ENCODE measurements at places on chromosomes 12 and 14.
A peak's percentile ranks its signal among the peaks of the same experiment; 100 is the strongest.

DNA sequence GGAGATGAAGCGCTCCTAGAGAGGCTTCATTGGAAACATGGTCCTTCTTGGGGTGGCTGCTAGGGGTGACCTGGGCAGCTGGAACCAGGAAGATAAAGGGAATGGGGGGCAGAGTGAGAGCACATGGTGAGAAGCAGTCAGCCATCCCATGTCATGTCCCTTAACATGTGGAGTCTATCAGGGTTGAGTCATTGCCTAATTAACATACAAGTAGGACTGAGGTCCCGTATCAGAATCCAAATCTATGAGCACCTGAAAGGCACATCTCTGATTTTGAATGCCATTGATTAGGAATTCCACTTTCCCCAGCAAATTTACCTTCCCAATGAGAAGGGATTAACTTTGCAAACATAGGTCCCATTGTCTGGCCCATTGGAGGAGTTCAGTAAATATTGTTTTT lies 20.3 kb upstream of the PPP1R1A start:
- H3K4me3 ChIP-seq = no peak overlapping the region
- no peak for DNase-seq
- H3K4me1 ChIP-seq = no peaks in the 10 kb centered on the region
- peaks cover 4% of the 10 kb centered on the region for H3K36me3 ChIP-seq
- H3K27ac ChIP-seq = no peak overlapping the region

DNA sequence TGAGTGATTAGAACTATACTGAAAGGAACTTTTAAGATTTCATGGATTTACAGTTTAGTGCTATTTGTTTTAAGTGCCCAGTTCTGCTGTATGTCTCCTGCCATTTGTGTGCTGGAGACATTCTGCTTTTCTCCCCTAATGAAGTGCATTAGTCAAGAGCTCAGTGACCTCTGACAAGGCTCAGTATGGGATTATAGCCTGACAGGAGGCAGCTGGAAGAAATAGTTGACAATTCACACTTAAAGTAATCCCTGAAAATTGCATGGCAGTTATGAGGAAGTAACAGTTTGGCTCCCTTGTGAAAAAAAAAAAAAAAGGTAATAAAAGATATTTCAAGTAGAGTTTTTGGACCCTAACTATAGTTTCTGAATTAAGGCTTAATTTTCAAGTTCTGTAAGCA lies 70.3 kb downstream of the ALX1 start:
- H3K36me3 ChIP-seq = no peaks in the 10 kb centered on the region
- H3K4me1 ChIP-seq = no peaks in the 10 kb centered on the region
- no peak for DNase-seq
- H3K4me3 ChIP-seq = no peak overlapping the region
- no peaks in the 10 kb centered on the region for H3K27me3 ChIP-seq

DNA sequence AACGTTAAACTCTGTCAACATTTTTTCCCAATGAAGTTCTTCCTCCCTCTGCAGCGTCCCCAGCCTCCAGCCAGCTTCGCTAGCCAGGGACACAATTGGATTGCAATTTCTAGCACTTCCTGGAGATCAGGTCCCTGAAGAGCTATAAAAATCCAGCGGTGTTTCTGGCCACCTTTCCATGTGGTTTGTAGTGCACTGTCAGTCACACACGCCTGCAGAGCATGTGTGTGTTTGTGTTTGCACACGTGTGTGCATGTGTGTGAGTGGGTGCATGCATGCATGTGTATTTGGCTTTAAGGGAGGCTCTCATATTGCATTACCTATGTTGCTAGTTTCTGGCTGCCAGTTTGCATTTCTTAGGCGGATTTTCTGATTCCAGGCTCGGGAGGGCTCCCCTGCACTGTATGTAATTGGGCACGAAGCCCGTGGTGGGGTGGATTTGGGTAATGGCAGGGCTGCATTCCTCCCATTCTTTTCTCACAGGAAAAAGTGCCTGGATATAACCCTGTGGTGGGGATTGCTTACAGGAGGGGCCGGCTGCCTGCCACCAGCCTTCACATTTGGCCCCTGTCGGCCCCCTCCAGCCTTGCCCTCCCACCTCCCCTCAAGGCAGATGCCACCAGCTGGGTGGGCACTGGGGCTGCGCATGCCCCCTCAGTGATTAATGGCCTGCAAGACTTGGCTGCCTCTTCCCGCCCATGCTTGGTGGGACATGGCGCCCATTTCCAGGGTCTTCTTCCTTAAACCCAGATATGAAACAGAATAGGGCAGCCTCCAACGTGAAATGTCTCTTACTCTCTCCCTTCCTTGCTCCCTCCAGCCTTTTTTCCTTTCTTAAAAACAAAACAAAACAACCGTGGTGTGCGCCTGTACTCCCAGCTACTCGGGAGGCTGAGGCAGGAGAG lies 74.0 kb downstream of the TSPAN9 start:
- H3K27me3 ChIP-seq = peaks cover 53% of the 10 kb centered on the region
- no peak overlapping the region for H3K4me3 ChIP-seq
- no peak for DNase-seq
- peaks cover 7% of the 10 kb centered on the region for H3K4me1 ChIP-seq

GRCh38 chr12:2877047-2877952 lies at the start of the genes FOXM1 and RHNO1:
FOXM1 (minus strand) TSS chr12:2877174; CDS start chr12:2874478, 2,696 bp downstream.
RHNO1 (plus strand) TSS chr12:2877223; CDS start chr12:2885367, 8,144 bp downstream.
- peaks cover 23% of the 10 kb centered on the region for H3K36me3 ChIP-seq
- H3K27ac ChIP-seq = peak within 1 kb of the TSS; percentile 99
- peak within 1 kb of the TSS; percentile 96 for H3K4me3 ChIP-seq
- H3K27me3 ChIP-seq = no peaks in the 10 kb centered on the region
- peak; percentile 84 for DNase-seq

DNA sequence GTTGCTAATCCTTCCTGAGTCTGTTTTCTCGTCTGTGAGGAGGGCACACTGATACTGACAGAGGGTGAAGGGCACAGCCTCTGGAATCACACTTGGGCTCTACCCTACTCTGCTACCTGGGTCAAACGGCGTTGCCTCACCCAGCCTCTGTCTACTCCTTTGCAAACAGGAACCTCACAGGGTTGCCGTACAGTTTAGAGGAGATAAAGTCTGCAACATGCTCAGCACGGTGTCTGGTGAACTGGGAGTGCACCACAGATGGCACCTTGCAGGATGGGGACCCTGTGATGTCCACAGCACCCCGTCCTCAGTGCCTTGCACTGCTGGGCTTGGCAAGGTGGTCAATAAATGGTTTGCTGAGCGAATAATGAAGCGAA lies 38.3 kb downstream of the TESC start:
- no peak overlapping the region for H3K4me3 ChIP-seq
- peak overlapping the region; percentile 41 for H3K27ac ChIP-seq
- H3K36me3 ChIP-seq = peaks cover 20% of the 10 kb centered on the region
- peaks cover 42% of the 10 kb centered on the region for H3K4me1 ChIP-seq

DNA sequence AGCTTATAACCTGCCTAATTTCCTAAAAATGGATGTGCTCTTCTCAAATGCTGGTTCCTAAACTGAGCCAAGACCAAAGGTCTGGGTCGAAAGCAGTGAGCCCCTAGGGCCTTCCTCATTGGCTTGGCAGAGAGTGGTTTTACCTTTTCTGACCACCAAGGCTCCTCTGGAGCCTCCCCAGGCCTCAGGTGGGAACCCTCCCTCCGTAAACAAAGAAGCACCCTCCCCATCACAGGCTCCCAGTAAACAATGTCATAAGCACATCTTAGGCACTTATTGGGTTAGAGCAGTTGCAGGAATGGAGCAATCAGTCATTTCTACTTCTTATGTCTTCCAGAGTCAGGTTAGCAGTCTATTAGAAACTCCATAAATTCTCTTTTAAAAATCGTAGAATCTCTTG lies 6.0 kb downstream of the CHPT1 start:
- DNase-seq = no peak
- H3K4me1 ChIP-seq = peaks cover 33% of the 10 kb centered on the region
- H3K4me3 ChIP-seq = no peak overlapping the region
- no peaks in the 10 kb centered on the region for H3K27me3 ChIP-seq

GRCh38 chr12:65649126-65649525 lies 175.2 kb upstream of the HMGA2 start:
- DNase-seq = no peak

DNA sequence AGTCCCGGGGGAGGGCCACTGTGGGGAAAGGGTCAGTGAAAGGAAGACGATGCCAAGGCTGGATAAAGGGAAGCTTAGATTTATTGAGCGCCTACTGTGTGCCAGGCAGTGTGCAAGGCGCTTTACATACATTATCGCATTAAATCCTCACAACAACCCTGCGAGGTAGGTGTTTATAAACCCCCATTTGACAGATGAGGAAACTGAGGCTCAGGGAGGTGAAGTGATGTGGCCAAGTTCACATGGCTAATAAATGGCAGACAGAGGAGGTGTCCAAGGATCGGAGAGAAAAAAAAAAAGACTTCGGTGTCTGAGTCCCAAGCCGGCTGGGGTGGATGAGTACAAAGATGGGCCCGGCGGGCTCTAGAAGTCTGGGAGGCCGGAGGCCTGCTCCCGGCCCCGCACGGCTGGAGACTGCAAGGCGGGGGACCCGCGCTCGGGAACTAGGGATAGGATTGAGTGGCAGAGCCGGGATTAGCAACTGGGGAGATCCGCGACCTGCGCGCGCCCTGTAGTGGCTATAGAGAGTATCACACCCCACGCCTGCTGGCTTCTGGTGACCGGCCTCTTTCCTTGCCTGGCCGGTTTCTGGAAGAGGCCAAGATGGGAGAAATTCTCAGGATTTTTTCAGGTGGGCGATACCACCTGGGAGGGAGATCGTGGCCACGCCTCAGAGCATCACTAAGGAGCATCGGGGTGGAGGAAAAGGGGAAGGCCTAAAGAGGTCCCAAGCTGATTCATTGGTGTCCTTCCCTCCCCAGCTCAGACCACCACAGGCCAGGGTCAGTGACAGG lies 3.9 kb downstream of the DDN start:
- peaks cover 25% of the 10 kb centered on the region for H3K27me3 ChIP-seq
- H3K36me3 ChIP-seq = peaks cover 13% of the 10 kb centered on the region
- peak overlapping the region; percentile 79 for H3K27ac ChIP-seq
- H3K4me1 ChIP-seq = peaks cover 34% of the 10 kb centered on the region

- no peak overlapping the region for H3K4me3 ChIP-seq
- H3K36me3 ChIP-seq = no peaks in the 10 kb centered on the region
- H3K27me3 ChIP-seq = no peaks in the 10 kb centered on the region
- no peak for DNase-seq
Observed at GRCh38 chr12:30989754-30990153, 63.2 kb downstream of the TSPAN11 start.
